ENCODE measurements at places on chromosomes 16 and 17. TPM values are rescaled to one million over a fixed set of nuclear protein-coding genes. Genes with fewer than 3 reads are reported as not detected.

The KRT15 gene
- total RNA-seq: 0.13 TPM

The KRTAP2-3 gene
- total RNA-seq: 0.56 TPM

The TBC1D3C gene
- not detected for total RNA-seq

The CLEC19A gene
- not detected for total RNA-seq

The CES5A gene
- total RNA-seq: not detected

The ITGAD gene
- total RNA-seq: not detected

The IRF8 gene
- not detected for total RNA-seq

The WFIKKN2 gene
- total RNA-seq: 0.07 TPM

The ERCC4 gene
- total RNA-seq: 9.6 TPM

The GAST gene
- not detected for total RNA-seq

The RHBDF1 gene
- 67.0 TPM for total RNA-seq

The RDM1 gene
- not detected for total RNA-seq

The MT1M gene
- total RNA-seq: not detected

The SPATA22 gene
- total RNA-seq: 0.13 TPM

The NETO2 gene
- 150 TPM for total RNA-seq

The GCGR gene
- not detected for total RNA-seq

The BCAS3 gene
- 35.0 TPM for total RNA-seq

The AATK gene
- total RNA-seq: 1.0 TPM

The NRN1L gene
- not detected for total RNA-seq

The OTOA gene
- 0.07 TPM for total RNA-seq

The MT1H gene
- not detected for total RNA-seq

The CDC42EP4 gene
- total RNA-seq: 36.4 TPM

The SMPD3 gene
- 0.07 TPM for total RNA-seq

The SOST gene
- total RNA-seq: 8.8 TPM
